ENCODE measurements at places on chromosomes 2 and 18.

- DNase-seq: no peak
Observed at GRCh38 chr2:150663143-150663542, 175.7 kb upstream of the RND3 start.

DNA sequence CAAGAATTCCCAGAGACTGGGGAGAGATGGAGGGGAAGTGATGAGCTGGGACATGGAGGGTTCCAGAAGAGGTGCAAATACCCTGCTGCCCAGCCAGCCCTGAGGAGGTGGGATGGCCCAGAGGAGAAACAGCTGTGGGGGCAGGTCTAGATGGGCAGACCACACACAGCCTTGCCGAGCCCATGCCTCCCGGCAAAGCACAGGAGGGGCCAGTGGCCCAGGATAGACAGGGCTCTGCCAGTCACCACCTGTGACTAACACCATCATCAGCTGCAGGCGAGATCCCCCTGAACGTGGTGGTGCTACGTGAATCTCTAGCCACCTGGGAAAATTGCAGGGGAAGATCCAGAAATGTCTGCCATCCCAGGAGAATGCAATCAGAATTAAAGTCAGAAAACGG is 39.4 kb downstream of the SCTR start:
- DNase-seq: no peak

GRCh38 chr2:234245945-234246344 is 195.4 kb downstream of the SPP2 start:
- DNase-seq: no peak

DNA sequence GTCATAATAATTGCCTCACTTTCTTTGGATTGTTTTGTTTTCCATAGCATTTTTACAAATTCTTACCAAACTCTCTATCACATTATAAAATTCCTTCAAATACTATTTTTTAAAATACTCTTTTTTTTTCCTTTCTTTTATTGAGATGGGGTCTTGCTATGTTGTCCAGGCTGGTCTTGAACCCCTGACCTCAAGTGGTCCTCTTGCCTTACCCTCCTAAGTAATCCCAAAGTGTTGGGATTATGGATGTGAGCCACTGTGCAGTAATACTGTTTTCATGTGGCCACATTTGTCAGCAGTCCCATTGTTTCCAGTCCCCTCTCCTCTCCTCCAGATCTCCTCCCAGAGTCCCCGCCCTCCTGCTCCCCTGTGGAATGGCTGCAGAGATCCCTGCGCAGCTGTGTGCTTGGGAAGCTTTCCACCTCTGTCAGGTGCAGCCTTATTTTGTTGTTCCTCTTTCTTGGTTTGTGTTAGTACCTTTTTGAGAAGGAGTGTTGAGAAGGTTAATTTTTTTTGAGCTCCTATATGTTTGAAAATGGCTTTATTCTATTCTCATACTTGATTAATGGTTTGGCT is 227.3 kb downstream of the LOXHD1 start:
- DNase-seq: no peak

DNA sequence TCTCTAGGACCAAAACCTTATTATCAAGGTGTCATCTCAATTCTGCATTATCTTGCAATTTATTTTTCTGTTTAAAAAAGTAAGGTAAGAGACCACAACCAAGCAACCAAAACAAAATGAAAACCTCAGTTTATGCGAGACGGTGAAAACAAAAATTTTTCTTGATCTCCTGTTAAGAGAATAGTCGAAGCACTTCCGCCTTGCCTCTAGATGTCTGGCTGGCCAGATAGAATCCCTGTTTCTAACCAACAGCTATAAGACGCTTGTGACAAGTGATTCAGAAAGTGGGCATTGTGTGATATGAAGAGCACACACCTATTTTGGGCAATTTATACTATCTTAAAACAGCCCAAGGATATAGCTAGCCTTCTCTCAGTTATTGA is 51.2 kb downstream of the MGAT5 start:
- DNase-seq: no peak

DNA sequence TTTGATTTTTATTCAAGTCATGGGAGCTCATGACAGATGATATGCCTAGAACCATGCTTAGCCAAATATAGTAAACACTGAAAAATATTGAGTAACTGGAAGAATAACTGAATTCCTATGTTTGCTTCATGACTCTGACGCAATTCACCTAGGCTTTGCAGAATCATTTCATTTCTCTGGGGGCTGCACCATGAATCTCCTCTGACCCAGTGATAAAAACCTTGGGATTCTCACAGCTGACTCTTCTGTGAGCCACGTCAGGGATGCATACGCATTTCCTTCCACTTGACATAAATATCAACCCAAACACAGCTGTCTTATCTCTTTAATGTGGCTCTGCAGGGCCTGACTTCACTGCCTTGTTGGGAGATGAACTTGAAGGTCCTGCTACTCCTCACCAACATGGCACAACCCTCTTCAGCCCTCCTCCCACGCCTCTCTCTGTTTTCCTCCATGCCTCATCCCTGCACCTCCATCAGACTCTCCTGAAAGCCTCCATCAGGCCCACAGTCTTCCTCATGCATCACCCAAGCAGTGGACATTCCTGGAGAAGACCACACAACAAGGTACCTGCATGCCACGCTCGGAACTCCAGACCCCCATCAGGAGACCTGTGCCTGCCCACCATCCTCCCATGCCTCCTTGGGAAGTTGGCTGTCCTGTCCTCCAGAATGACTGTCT is 29.8 kb downstream of the COL6A3 start:
- no peak for DNase-seq

GRCh38 chr2:65700720-65701119 is 268.3 kb upstream of the SPRED2 start:
- no peak for DNase-seq

- DNase-seq: no peak
Observed at GRCh38 chr2:10481666-10482157, 33.6 kb upstream of the ODC1 start.

- no peak for DNase-seq
Observed at GRCh38 chr2:36530178-36530982, 67.6 kb downstream of the FEZ2 start.

- DNase-seq: no peak
Observed at GRCh38 chr2:153195342-153195741, 283.2 kb downstream of the RPRM start.

- no peak for DNase-seq
Observed at GRCh38 chr18:79136742-79137141, 67.5 kb downstream of the ATP9B start.

GRCh38 chr18:77772177-77772576 is 522.5 kb downstream of the GALR1 start:
- DNase-seq: no peak

DNA sequence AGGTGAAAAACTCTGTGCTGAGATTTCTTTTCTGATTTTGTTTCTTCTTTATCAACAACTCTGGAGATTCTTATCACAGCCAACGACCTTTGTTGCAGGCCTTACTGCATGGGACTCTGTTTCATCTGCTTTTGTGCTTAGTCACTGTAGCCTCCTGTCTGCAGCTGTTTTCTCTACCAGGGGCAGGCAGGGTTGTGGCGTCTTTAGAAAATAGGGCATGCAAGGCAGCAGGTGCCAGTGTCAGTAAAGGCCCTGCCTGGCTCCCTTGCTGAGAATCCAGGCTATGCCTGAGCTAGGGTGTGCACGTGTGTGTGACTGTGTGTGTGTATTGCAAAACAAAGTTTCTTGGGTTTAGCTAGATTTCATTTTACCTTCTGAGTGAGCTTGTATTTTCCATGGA is 14.6 kb upstream of the SLC9A2 start:
- peak; percentile 79 for DNase-seq

- DNase-seq: no peak
Observed at GRCh38 chr2:19195661-19196060, 162.8 kb downstream of the OSR1 start.

- no peak for DNase-seq
Observed at GRCh38 chr2:56960581-56960980, 776.8 kb downstream of the CCDC85A start.

- DNase-seq: no peak
Observed at GRCh38 chr2:68605939-68606338, 37.4 kb upstream of the PROKR1 start.

- DNase-seq: no peak
Observed at GRCh38 chr18:30676053-30676480, 366.5 kb downstream of the DSC3 start.
